ENCODE measurements at places on chromosomes 5 and 9.

DNA sequence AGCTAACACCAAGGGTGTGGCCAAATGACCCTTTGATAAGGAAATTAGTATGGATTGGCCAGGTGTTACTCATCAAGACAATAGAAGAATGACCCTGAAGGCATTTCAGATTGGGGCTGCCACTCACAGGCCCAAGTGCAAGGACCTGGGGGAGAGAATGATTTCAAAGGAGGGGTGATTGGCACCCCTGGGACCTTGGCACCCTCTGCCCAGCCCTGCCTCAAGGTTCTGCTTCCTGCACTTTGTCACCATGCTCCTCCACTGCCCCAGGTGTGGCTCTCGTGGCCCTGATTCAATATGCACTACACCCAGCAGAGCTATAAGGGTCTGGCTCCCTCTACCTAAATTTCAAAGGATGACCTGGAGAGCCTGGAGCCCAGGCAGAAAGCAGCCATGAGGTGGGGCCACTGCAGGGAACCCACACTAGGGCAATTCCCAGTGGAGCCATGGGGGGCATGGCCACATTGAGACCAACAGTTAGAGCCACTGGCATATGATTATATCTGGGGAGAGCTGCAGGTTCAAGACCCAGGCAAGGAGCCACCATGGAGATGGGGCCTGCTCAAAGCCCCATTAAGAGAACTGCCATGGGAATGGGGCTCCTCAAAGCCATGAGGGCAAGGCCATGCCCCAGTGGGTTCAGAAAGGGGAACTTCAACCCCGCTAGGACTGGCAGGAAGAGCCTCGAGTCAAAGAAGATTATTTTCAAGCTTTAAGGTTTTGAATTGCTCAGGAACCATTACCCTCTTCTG is 93.0 kb downstream of the CEMIP2 start:
- no peak overlapping the region for H3K27ac ChIP-seq
- H3K4me1 ChIP-seq, result no peaks in the 10 kb centered on the region
- DNase-seq, result no peak
- no peaks in the 10 kb centered on the region for H3K36me3 ChIP-seq

DNA sequence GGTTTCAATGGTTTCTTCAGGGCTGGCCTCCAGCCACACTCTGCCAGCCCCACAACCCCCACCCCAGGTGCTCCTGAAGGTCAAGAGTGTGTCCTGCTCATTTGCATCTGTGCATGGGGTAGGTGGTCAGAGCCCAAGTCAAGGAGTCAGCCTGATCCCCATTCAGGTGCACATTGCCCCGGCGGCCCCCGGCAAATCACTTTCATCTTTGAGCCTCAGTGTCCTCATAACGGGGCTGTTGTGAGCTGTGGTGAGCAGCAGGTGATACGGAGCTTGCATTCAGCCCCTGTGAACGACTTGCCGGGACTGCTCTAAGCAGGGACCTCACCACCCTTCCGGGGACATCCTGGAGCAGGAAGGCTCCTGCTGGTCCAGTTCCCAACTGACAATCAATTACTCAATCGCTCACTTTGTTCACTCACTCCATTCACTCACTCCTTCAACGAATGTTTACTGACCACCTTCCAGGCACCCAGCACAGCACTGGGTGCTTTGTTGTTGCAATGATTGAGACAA is 93.2 kb upstream of the CPEB4 start:
- DNase-seq, result no peak
- no peaks in the 10 kb centered on the region for H3K4me1 ChIP-seq
- H3K36me3 ChIP-seq, result no peaks in the 10 kb centered on the region
- H3K27ac ChIP-seq, result no peak overlapping the region
- H3K4me3 ChIP-seq, result no peak overlapping the region
- no peaks in the 10 kb centered on the region for H3K27me3 ChIP-seq

- no peak overlapping the region for H3K27ac ChIP-seq
- peaks cover 12% of the 10 kb centered on the region for H3K36me3 ChIP-seq
- no peak for DNase-seq
- no peak overlapping the region for H3K4me3 ChIP-seq
- peaks cover 9% of the 10 kb centered on the region for H3K4me1 ChIP-seq
These were observed 66.9 kb downstream of the ZCCHC7 start for GRCh38 chr9:37187292-37187691.

GRCh38 chr5:142748568-142749249 is 21.5 kb upstream of the ARHGAP26 start:
- no peaks in the 10 kb centered on the region for H3K36me3 ChIP-seq
- no peak overlapping the region for H3K27ac ChIP-seq
- no peaks in the 10 kb centered on the region for H3K4me1 ChIP-seq
- DNase-seq, result peak; percentile 48

DNA sequence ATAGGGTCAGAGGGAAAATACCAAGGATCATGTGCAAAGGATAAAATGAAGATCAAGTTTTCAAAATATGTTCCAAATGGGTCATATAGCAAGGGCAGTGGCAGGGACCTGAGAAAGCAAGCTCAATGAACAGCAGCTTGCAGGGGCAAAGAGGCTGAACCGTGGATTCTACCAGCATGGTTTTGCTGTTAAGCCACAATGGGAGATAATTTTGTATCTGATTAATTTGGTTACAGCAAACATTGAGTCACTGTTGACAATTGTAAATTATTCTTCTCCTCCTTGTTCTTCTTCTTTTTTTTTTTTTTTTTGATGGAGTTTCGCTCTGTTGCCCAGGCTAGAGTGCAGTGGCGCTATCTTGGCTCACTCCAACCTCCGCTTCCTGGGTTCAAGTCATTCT is 18.4 kb upstream of the ERAP2 start:
- no peaks in the 10 kb centered on the region for H3K4me1 ChIP-seq
- no peaks in the 10 kb centered on the region for H3K36me3 ChIP-seq
- no peak for DNase-seq
- H3K27ac ChIP-seq, result no peak overlapping the region
- H3K4me3 ChIP-seq, result no peak overlapping the region

DNA sequence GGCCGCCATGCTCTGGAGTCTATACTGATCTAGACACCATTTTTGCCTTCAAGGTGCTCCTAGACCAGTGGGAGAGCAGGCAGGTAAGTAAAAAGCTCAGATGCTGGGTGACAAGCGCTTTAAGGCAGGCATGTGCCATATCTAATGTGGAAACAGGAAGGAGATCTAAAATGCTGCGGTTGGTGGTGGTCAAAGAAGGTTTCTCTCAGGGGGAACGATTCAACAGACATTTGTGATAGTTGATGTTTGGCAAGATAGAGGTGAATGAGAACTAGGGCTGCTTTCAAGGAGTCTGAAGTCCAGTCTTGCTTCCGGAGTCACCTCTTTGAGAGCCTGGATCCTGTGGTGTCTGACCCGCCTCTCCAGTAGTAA is 146.2 kb upstream of the KLF4 start:
- peaks cover 3% of the 10 kb centered on the region for H3K4me1 ChIP-seq
- H3K27me3 ChIP-seq, result peaks cover 17% of the 10 kb centered on the region
- no peak for DNase-seq
- no peak overlapping the region for H3K4me3 ChIP-seq
- no peaks in the 10 kb centered on the region for H3K36me3 ChIP-seq

DNA sequence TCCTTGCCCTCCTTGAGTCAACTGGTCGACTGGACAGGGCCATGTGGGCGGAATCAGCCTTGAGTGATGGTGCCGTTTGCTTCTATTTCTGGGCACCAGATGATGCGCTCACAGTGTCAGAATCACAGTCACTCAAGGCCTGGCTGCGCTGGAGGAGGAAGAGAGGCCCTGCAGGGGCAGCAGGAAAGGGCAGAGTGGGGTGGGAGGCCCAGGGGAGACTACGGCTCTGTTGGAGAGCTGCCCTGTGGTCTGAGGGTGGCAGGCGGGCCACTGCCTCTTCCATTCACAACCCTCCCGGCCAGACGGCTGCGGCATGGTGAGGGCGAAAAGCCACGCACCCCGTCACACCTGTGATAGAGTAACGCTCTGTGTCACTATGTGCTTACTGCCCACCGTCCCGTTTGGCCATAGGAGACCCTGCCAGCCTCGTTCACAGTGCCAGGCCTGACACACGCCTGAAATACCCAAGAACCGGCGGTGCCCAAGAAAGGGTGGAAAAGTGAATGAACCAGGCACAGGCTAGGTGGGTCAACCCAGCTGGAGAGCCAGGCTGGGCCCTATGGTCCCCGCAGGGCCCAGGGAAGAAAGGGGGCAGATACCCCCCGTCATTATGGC is 9.9 kb downstream of the PLPP7 start:
- no peaks in the 10 kb centered on the region for H3K4me1 ChIP-seq
- no peaks in the 10 kb centered on the region for H3K36me3 ChIP-seq
- H3K4me3 ChIP-seq, result no peak overlapping the region
- DNase-seq, result no peak
